ENCODE measurements at places on chromosomes 7 and 10. TPM values are rescaled to one million over a fixed set of nuclear protein-coding genes. Genes with fewer than 3 reads are reported as not detected.

The SLC26A3 gene
- total RNA-seq = not detected

The POLR1F gene
- total RNA-seq = 35.0 TPM

The OR13A1 gene
- total RNA-seq = not detected

The FAM25G gene
- not detected for total RNA-seq

The CYP2E1 gene
- 0.83 TPM for total RNA-seq

DNA sequence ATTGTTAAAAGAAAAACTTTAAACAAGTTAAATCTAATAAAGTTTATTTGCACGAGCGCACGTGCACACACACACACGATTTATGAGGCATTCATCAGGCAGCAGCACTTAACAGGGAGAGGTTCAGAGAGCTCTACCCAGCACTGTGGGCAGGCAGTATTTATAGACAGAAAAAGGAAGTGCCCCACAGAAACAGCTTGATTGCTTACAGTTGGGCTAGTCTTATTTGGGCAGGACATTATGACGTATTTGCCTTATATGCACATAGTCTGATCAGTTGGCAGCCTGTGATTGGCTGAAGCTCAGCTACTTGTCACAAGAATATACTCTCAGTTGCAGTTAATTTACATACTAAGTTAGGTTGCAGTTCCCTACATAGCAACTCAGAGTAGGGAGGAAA is 1.2 kb upstream of the SDHAF3 start:
- no peak for DNase-seq

DNA sequence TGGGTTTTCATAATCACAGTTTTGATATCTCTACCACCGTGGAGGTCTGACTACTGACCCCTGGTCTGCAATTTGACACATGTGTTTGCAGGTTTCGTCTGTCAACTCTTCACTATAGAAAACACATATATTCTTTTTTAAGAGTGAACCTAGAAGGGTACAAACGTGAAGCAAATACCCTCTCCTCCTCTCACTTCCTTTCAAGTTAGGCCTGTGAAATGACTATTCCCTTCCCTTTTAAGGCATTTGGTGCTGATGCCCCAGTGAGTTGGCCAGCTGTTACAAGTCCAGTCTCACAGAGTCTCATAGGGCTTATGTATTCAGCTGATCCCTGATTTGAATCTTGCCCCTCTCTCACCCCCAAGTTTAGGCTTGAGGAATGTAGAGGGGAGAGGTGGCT is 742.0 kb upstream of the IGFBP3 start:
- DNase-seq = no peak

- DNase-seq = no peak
Measured at GRCh38 chr7:154720016-154720415, 282.9 kb downstream of the PAXIP1 start.

DNA sequence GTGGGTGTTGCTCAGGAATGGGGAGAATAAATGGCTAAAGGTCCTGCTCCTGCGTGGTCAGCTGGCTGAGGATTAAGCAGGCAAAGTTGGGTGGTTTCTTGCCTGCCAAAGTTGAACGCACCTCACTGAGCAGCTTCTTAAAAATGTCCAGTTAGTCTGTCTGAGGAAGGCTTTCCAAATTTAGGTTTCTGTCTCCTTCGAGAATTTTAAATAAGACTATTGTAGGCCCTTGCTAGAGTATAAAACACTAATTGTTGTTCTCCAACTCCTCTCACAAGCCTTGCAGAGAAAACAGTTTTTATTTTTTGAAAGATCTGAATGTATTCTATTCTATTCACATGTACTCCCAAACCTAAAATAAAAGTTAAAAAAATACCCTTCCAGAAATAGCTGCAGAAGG is 122.0 kb upstream of the LAMB4 start:
- DNase-seq = no peak

DNA sequence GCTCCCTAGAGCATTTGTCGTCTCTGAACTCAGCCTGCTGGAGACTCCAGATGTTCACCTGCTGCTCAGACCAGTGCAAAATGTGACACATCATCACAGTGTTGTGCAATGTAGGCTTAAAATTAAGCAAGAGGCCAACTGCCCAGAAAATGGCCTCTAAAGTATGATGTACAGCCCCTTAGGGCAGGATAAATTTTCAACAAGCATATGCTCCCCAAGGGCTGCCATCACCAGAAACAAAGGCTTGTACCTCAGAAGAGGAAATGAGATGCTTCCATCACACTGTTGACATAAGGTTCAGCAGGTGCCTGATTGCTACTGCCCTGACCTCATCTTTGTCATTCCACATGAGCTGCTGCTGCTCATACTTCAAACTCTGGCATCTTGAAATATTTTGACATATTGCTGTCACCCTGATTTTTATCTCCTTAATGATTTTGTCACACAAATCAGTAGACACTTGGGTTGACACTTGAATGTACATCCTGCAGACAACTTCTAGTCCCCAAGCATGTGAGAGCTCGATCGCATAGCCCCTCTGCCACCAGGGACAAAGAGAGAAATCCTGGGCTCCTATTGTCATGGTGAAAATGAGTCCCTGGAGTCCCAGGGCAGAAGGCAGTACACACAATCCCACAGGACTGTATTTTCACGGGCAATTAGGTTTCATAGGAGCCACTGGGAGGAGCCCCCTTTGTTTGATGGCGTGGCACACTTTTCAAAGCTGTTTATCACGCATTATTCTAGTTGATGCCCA is 219.7 kb upstream of the STK17A start:
- DNase-seq = no peak

DNA sequence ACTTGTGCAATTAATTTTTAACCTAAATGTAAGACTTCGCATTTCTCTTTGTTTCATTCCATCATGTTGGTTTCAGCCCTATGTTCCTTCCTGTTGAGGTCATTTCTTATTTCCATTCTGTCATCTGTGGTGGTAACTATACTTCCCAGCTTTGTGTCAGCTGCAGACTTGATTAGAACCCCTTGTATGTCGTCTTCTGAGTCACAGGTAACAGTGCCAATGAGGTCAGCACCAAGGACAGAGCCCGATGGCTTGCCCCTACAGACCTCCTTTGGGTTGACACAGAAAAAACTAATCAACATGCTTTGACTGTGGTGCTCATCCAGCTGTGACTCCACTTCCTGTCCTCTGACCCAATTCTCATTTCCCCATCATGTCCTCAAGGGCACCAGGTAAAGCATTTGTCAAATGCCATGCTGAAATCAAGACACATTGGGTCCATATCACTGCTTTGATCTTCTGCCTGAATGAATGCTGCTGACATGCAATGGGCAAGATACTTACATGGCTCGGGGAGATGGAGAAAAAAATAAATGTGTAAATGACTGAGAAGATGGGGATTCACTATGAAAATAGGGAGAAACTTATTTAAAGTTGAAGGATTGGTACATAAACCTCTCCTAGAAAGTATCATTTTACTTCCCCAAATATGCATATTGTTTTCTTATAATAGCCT is 25.6 kb upstream of the CRTAC1 start:
- no peak for DNase-seq

GRCh38 chr7:135980665-135981180 is 3.6 kb upstream of the MTPN start:
- peak; percentile 42 for DNase-seq

- no peak for DNase-seq
Measured at GRCh38 chr7:77453531-77453930, 37.4 kb upstream of the GSAP start.

GRCh38 chr10:96578022-96578421 is 8.8 kb downstream of the TM9SF3 start:
- no peak for DNase-seq

DNA sequence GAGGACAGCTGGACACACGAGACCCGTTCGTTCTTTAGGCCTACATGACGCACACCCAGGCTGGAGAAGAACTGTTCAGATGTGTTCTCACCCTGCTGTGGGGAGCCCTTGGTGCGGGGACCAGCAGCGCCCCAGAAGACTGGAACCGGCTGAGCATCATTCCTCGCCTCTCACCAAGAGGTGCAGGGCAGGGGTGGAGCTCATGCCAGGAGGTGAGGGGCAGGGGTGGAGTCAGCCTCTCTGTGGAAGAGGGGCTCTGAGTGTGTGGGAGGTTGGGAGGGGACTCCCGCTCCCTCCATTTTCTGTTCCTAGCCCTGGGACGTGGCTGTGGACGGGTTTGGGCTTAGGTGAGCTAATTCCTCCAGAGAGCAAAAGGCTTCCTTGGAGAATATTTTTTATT is 66.0 kb upstream of the SHH start:
- no peak for DNase-seq

Measured in CD8-positive, alpha-beta T cell (primary cell).